ENCODE measurements at places on chromosomes 4 and X. TPM values are rescaled to one million over a fixed set of nuclear protein-coding genes. Genes with fewer than 3 reads are reported as not detected.

AFP gene
- not detected for total RNA-seq

MAGEB1 gene
- total RNA-seq = not detected

ARAP2 gene
- total RNA-seq = 2.9 TPM

MTMR8 gene
- 0.44 TPM for total RNA-seq

KCND1 gene
- total RNA-seq = 0.30 TPM

ADH7 gene
- total RNA-seq = not detected
